Tibial nerve (tissue), 4 donors: ENCODE measurements at places on chromosomes 3 and 15. TPM values are rescaled to one million over a fixed set of nuclear protein-coding genes. Genes with fewer than 3 reads are reported as not detected.

DNA sequence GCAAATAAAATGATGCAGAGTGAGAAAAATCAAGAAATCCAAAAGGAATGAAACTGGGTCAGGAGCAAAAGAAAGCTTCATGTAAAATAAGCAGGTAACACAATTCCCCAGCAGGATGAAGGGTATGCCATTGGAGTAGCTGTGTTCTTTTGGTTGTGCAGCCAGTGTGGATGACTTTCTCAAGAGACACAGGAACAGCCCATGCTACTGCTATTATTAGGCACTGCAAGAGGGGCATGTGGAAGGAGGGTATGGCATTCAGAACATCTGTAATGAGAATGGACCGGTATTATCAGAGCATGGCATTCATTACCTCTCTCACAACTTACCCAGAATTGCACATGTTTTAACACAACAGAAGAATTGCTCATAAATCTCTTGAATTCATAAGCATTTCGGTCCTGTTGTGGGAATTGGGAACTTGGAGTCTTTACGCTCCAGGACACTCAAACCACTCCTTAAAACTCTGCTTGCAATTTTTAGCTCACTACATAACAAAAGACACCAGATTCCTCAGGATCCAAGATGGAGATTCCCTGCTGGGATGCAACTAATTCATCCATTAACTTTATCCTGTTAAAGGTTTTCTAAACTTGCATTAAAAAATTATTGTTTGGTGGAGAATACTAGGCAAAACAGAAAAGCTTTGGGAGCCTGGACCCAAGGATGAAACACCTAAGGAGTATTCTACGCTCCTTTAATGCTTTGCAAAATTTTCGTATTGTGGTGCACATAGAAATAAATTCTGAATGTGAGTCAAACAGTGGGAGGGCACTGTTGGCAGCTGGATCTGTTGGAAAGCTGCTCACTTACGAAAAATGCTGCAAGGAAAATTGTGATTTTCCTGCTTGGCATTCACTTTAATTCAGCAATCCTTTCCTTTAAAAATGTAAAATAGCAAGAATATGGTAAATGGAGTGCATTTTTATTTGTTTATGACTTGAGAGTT, 34.6 kb upstream of the CDIN1 start:
- H3K4me3 ChIP-seq = no peak overlapping the region
- H3K36me3 ChIP-seq = no peaks in the 10 kb centered on the region
- no peak for DNase-seq
- H3K27me3 ChIP-seq = no peaks in the 10 kb centered on the region

- H3K4me1 ChIP-seq = no peaks in the 10 kb centered on the region
- DNase-seq = no peak
- H3K4me3 ChIP-seq = no peak overlapping the region
- H3K27me3 ChIP-seq = no peaks in the 10 kb centered on the region
Observed at GRCh38 chr15:86162641-86163040, 83.0 kb downstream of the AGBL1 start.

- H3K4me1 ChIP-seq = no peaks in the 10 kb centered on the region
- H3K27me3 ChIP-seq = no peaks in the 10 kb centered on the region
- no peak for DNase-seq
- H3K36me3 ChIP-seq = no peaks in the 10 kb centered on the region
- H3K27ac ChIP-seq = no peak overlapping the region
Observed at GRCh38 chr3:22922317-22922716, 280.8 kb upstream of the UBE2E2 start.

ZNF860 gene
- total RNA-seq = 1.4 TPM
